Thoracic aorta (tissue), 2 donors: ENCODE measurements at places on chromosomes 11 and 22.

- no peak for DNase-seq
Measured at GRCh38 chr11:118531597-118532084, 649 bp downstream of the TMEM25 start.

DNA sequence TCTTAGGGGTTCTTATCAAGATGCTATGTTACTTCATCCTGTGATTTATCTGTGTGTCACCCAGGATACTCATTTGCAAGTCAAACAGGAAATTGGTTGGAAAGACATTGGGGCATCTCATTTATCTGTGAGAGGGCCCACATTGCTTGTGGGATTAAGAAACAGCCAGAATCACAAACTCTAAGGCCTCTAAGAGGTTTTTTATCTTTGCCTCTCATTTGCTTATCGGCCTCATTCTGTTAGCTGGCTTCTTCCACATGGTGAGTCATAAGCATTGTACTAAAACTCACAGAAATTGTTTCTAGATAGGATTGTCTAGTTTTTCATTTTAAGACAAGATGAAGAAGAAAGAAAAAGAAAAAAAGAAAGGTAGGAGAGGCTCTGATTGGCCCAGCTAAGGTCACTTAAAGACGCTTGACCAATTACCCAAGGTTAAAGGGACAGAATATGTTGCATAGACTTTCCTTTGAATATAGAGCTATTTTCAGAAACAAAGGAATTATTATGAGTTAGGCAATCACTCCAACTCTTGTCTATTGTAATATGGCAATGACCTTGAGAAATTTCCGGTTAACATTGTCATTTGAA, 121.9 kb downstream of the ARHGAP42 start:
- no peak for DNase-seq

GRCh38 chr11:16154715-16155396, 201.5 kb downstream of the SOX6 start:
- DNase-seq: no peak

DNA sequence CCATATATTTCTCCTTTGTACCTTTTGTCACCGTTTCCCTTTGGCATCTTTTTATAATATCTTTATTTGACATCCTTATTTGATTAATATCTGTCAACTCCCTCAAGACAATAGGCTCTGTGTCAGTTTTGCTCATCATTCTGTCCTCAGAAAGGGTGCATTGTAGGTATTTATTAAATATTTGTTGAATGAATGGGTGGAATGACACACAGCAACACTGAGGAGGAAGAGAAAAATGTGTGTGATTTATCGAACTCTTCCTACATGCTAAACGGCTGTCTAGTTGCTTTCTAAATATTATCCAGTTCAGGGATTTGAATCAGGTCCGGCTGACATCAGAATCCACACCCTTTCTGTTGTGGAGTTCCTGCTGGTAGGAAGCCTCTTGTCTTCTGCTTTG, 98.2 kb downstream of the NAV2 start:
- no peak for DNase-seq

- no peak for DNase-seq
Measured at GRCh38 chr22:44349594-44349993, 36.8 kb upstream of the SHISAL1 start.

DNA sequence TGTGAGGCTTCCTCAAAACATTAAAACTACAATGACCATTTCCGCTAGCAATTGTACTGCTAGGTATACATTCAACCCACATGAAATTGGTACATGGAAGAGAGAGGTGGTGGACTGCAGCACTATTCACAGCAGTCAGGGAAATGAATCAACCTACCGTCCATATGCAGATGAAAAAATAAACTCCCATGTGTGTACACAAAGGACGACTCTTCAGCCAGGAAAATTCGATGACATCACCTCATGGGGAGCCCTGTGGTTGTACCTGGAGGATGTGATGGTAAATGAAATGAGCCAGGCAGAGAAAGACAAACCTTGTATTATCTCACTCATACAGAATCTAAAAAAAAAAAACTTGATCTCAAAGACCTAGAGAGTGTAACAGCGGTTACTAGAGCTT, 23.3 kb downstream of the RFPL3 start:
- DNase-seq: no peak

- DNase-seq: no peak
Measured at GRCh38 chr22:47724030-47724429, 961.6 kb downstream of the TBC1D22A start.

DNA sequence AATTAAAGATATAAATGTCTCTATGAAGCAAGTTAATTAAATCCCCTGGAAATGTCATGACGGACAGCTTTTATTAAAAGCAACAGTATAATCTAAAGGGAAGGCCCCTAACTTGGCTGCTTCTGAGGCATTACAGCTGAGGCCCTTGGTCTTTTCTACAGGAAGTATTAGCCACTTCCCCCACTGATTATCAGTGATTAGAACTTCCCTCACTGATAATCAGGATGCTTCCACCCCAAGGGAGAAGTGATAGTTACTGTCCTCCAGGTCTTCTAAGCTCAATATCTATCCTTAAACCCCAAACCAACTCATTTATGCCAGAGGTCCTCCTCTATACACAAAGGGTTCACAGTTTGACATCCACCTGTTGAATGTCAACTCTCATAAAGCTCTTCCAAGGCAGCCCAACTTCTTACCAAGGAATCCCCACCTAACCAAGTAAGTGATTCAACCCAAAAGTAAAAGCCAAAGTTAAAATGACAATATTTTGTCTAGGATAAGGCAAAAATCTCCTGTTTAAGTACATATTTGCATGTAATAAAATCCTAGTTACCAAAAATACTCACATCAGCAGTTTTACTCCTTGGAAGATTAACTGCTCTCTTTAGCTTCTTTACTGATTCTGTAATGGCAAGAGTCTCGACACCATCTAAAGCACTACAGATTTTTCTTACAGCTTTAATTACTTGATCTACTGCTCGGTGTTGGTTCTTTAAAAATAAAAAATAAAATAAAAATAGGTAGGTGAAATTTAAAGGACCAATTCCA, 58.6 kb upstream of the RPS13 start:
- DNase-seq: no peak

- DNase-seq: no peak
Measured at GRCh38 chr11:119179983-119180382, 5.3 kb upstream of the NHERF4 start.
